ENCODE measurements at places on chromosomes 7 and 10. TPM values are rescaled to one million over a fixed set of nuclear protein-coding genes. Genes with fewer than 3 reads are reported as not detected.

GRCh38 chr10:15440204-15440711 lies 69.2 kb upstream of the FAM171A1 start:
- H3K36me3 ChIP-seq = no peaks in the 10 kb centered on the region
- H3K4me3 ChIP-seq = no peak overlapping the region
- no peak overlapping the region for H3K27ac ChIP-seq
- H3K4me1 ChIP-seq = peaks cover 12% of the 10 kb centered on the region

DNA sequence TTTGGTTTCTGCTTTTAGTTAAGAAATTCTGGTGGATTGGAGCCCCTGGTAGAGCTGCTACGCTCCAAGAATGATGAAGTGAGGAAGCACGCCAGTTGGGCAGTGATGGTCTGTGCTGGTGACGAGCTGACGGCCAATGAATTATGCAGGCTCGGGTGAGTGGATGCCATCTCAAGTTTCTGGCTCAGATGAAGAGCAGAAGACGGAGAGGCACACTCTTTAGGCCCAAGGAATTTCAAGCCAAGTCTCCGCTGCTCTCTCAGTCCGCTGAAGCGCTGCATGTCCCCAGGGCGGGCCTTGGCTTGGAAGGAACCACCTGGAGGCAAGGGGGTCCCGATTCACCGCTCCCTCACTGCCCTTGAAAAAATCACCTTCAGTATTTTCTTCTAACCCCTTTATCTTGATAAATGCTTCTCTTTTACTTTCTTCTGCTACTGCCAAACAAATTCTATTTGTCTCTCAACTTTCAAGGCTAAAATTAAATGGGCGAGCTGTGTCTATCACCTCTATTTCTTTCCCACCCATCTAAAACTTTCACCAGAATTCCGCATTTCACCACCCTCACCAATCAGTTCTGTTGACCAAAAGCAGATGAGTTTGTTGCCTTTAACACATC lies 74.2 kb downstream of the ARMC3 start:
- H3K4me1 ChIP-seq = no peaks in the 10 kb centered on the region
- H3K4me3 ChIP-seq = no peak overlapping the region
- no peak overlapping the region for H3K27ac ChIP-seq
- H3K36me3 ChIP-seq = no peaks in the 10 kb centered on the region
- DNase-seq = no peak

- H3K27me3 ChIP-seq = no peaks in the 10 kb centered on the region
- H3K27ac ChIP-seq = no peak overlapping the region
- H3K4me3 ChIP-seq = no peak overlapping the region
- H3K4me1 ChIP-seq = no peaks in the 10 kb centered on the region
- no peaks in the 10 kb centered on the region for H3K36me3 ChIP-seq
Measured at GRCh38 chr10:60542657-60543056, 153.0 kb upstream of the ANK3 start.

DNA sequence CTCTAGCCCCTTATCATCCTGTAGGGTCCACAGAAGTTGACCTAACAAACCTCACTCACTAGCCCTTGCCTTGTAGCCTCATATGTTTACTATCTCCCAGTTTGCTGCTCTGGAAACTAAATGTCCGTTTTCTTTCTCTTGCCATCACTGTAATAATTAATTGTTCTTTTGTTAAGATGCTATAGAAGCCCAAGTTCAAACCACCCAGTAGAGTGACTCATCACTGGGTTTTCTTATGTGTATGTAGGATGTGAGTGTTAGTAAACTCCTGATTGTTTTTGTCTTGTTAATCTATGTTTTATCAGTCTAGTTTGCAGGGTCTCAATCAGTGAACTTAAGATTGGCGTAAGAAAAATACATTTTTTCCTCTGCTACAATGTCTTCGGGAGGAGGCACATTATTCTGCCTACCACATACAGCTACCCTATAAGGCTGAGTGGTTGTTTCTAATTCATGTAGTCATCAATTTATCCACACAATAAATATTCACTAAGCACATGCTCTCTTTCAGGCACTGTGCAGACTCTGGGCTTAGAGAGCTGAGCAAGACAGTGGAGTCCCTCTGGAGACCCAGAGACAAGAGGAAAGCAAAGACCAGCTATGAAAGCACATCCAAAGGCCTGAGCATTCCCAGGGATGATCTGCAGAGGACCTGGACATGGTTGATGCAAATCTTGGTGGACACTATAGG lies 474.1 kb upstream of the AKR1E2 start:
- DNase-seq = no peak
- no peak overlapping the region for H3K4me3 ChIP-seq
- H3K27me3 ChIP-seq = no peaks in the 10 kb centered on the region
- H3K27ac ChIP-seq = no peak overlapping the region
- H3K4me1 ChIP-seq = peaks cover 12% of the 10 kb centered on the region

DNA sequence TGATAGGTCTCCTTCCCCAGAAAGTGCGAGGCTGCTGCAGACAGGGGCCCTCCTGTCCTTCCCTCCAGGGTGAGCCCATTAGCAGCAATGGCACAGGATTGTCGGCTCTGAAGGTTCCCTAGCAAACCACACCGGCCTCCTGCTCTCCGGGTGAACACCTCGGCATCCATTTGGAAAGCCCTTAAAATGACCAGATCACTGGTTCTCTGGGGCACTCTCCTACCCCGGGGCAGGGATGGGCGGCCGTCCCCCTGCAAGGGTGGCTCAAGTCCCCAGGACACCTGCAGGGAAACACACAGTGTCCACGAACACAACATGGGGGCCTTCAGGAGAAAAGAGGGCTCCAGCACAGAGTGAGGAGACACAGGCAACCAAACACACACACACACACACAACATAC lies 459.1 kb downstream of the PTPRN2 start:
- no peaks in the 10 kb centered on the region for H3K4me1 ChIP-seq
- H3K27me3 ChIP-seq = no peaks in the 10 kb centered on the region
- H3K36me3 ChIP-seq = no peaks in the 10 kb centered on the region
- no peak overlapping the region for H3K27ac ChIP-seq

GRCh38 chr10:121694327-121694965 lies 96.2 kb upstream of the FGFR2 start:
- DNase-seq = no peak
- no peak overlapping the region for H3K27ac ChIP-seq
- no peaks in the 10 kb centered on the region for H3K27me3 ChIP-seq

Gene ZPBP
- total RNA-seq = not detected

Gene ECHS1
- total RNA-seq = 44.4 TPM

- H3K27me3 ChIP-seq = no peaks in the 10 kb centered on the region
- DNase-seq = no peak
- H3K4me3 ChIP-seq = no peak overlapping the region
- H3K36me3 ChIP-seq = no peaks in the 10 kb centered on the region
Measured at GRCh38 chr7:158517571-158517970, 70.1 kb downstream of the PTPRN2 start.

DNA sequence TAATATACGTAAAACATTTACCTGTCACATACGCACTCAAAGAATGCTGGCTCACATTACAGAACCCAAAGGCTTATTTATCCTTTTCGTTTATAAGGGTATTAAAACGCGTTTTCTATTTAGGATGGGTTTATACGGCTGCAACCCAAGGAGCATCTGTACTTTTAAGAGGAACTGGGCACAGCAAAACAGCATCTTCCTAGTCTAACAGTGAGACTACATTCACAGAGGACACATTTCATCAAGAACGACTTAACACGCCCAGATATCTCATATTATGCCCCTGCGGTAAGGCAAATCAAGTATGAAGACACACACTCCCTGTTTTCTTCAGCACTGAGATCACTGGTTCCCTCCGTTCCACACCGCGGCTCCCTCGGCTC lies 533 bp upstream of the DMTF1 start:
- H3K4me1 ChIP-seq = peaks cover 41% of the 10 kb centered on the region
- H3K4me3 ChIP-seq = peak overlapping the region; percentile 76
- no peak for DNase-seq
- H3K36me3 ChIP-seq = no peaks in the 10 kb centered on the region

GRCh38 chr10:125299461-125299860 lies 139.1 kb upstream of the CTBP2 start:
- H3K27ac ChIP-seq = no peak overlapping the region
- no peaks in the 10 kb centered on the region for H3K4me1 ChIP-seq
- H3K36me3 ChIP-seq = no peaks in the 10 kb centered on the region

DNA sequence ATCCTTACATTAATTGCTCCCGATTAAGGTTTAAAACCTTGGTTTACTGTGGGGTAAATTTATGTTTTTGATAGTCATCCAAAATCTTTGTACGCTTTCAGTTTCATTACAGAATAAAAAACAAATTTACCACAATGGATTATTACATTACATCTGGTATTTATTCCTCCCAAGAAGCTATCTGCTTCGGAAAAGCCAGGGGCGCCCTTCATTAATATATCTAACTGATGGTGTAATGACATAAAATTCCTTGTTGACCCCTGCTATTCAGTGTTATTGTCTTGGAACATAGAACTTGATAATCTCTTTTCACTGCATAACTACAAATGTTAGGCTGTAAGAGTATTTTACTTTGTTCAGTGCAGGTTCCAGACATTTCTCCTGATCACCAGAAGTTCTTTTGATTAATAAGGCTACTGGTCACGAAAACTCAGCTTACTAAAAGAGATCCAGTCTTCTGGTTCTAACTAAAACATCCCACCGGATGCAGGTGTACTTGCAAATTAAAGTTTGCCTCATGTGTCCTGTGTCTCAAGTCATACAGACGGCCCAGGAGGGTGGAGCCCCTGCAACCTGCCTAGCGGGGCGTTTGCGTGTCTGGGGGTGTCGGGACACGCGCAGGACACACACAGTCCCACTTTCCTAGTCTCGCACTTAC lies 581 bp upstream of the GLCCI1 start:
- no peak for DNase-seq
- no peak overlapping the region for H3K4me3 ChIP-seq
- H3K27ac ChIP-seq = peak overlapping the region; percentile 95
- H3K4me1 ChIP-seq = no peaks in the 10 kb centered on the region

DNA sequence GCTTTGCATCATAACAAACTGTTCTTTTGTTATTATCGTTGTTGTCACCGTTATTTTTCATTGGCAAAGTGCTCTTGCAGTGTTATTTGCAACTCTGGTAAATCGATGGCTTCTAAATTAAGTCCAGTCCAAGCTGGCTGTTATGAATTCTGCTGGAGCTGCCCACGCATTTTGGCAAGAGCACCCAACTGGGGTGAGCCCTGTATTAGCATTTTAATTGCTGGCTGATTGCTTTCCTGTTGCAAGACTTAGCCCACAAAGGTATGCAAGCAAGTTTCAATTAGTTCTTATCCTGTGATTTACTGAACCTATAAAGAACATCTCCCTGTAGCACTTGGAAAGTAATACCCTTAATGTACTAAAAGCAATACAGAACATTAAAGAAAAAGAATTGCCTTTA lies 226.8 kb downstream of the ACTR3B start:
- H3K4me3 ChIP-seq = no peak overlapping the region
- no peak overlapping the region for H3K27ac ChIP-seq
- H3K27me3 ChIP-seq = no peaks in the 10 kb centered on the region
- no peaks in the 10 kb centered on the region for H3K36me3 ChIP-seq
- H3K4me1 ChIP-seq = no peaks in the 10 kb centered on the region
- DNase-seq = no peak

Gene MUC12
- not detected for total RNA-seq

Gene CLCN1
- not detected for total RNA-seq

DNA sequence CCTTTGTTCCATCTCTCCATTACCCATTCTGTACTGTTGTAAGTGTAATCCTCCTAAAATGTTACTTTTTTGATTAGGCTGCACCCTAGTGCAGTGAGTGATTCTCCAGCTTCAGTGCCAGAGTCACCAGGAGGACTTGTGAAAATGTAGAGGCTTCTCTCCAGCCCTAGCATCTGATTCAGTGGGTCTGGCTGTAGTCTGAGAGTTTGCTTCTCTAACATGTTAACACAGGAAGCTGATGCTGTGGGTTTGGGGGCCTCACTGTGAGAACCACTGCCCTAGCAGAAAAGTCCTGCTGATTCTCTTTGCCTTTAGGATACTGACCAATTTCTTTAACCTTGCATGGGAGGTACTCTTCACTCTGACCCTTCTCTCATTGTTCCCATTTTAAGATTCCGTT lies 24.4 kb downstream of the CSGALNACT2 start:
- H3K4me3 ChIP-seq = no peak overlapping the region

DNA sequence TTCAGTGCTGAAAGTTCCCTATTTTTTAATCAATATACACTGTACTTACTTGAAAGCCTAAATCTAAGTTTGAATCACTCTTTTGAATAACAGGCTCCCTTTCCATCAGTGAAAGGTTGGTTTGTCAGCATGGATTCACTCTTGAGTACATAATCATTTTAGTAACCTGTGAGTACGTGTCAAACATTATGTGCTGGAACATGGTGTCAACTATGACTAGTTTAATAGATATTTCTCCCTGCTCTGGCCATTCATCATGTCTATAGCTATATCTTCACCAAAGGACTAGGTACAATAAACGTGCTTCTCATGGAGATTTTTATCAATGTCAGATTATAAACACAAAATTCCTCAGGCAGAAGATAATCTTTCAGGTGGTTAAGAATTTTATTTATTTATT lies 61.7 kb upstream of the MDFIC start:
- no peak overlapping the region for H3K27ac ChIP-seq
- no peak overlapping the region for H3K4me3 ChIP-seq

DNA sequence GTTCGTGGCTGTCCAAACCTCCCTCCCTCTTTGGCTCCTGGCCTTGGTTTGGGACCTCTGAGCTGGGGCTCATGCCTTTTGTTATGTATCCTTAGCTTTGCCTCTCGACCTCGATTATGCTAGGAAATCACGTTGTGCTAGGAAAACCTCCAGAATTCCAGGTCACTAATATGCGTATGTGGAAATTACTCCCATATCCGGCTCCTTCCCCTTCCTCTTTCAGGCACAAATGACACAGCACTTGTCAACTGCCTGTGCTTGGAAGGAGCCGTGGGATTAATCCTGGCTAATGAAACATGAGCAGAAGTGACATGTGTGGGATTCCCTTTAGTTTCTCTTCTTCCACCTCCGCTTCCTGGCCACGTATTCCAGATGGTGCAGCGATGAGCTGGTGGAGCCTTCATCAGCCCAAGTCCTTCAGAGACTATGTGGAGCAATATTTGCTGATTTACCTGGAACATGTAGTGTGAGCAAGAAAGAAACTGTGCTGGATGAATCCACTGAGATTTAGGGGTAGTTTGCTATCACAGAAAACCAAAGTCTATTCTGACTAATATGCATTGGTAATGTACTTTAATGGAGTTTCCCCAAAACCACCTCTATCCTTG lies 149.2 kb downstream of the REEP3 start:
- no peak for DNase-seq
- no peak overlapping the region for H3K4me3 ChIP-seq
- H3K4me1 ChIP-seq = peaks cover 9% of the 10 kb centered on the region
- H3K27ac ChIP-seq = no peak overlapping the region
- H3K27me3 ChIP-seq = no peaks in the 10 kb centered on the region

DNA sequence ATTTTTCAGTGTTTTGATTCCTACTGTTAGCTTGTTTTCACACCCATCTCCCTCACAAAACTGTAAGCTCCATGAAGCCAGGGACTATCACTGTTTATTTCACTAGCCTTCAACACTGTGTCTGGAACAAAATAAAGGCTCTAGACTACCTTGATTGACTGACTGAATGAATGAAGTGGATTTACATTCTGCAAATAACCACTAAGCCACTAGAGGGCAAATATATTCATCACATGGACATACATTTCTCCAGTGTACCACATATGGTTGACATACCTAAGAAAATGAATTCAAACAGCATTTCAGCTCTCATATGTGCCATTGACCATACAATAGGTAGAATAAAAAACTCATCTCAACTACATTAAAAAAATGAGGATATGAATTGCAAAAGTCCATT lies 185.9 kb downstream of the RAB11FIP2 start:
- H3K4me3 ChIP-seq = no peak overlapping the region
- no peaks in the 10 kb centered on the region for H3K36me3 ChIP-seq
- H3K4me1 ChIP-seq = no peaks in the 10 kb centered on the region
- H3K27me3 ChIP-seq = no peaks in the 10 kb centered on the region
- no peak overlapping the region for H3K27ac ChIP-seq

Gene AVPI1
- 14.8 TPM for total RNA-seq

Gene PSD
- total RNA-seq = 2.6 TPM

GRCh38 chr7:39099146-39099545 lies 121.4 kb downstream of the POU6F2 start:
- no peaks in the 10 kb centered on the region for H3K27me3 ChIP-seq
- DNase-seq = no peak
- no peak overlapping the region for H3K27ac ChIP-seq
- no peaks in the 10 kb centered on the region for H3K36me3 ChIP-seq
- no peak overlapping the region for H3K4me3 ChIP-seq
